ENCODE measurements at places on chromosomes 6 and 20. TPM values are rescaled to one million over a fixed set of nuclear protein-coding genes. Genes with fewer than 3 reads are reported as not detected.
A peak's percentile ranks its signal among the peaks of the same experiment; 100 is the strongest.

GRCh38 chr6:125294036-125294435, 7.7 kb downstream of the HDDC2 start:
- DNase-seq: no peak

DNA sequence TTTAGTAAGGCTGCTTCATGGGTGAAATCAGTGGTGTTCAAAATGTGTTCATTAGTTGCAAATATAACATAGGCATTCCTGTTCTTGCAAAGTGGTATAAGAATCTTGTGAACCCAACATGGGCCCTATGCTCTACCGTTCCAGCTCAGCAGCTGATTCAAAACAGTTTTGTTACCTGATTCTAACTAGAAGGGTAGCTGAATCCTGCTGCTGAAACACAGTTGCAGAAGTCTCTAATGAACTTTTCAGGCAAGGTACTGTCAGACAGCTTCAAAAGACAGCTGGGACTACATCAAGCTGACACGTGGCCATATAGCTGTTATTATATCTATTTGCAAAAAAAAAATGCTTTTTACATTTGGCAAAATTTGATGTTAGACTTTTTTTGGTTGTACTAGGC, 22.7 kb downstream of the THEMIS start:
- DNase-seq: no peak

DNA sequence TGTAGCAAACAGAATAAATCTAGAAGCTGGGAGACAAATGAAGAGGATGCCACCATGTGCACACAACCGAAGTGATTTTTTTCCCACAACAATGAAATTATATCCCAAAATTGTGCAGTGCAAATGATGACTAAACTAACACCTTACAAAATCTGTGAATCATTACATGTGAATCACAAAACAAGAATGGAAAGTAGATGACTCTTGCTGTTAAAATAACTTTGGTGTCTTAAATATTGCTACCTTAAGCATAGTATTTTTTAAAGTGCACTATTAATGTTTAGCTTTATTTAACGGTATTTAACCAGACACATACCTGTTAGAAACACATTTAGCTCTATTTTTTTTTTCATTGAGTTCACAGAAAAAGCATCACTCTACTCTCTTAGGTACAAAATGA, 190.8 kb downstream of the TBC1D32 start:
- DNase-seq: no peak

GRCh38 chr6:33746036-33746600, 587 bp downstream of the IP6K3 start:
- no peak for DNase-seq

- DNase-seq: no peak
These were observed 7.7 kb downstream of the RBM39 start for GRCh38 chr20:35734374-35734773.

DNA sequence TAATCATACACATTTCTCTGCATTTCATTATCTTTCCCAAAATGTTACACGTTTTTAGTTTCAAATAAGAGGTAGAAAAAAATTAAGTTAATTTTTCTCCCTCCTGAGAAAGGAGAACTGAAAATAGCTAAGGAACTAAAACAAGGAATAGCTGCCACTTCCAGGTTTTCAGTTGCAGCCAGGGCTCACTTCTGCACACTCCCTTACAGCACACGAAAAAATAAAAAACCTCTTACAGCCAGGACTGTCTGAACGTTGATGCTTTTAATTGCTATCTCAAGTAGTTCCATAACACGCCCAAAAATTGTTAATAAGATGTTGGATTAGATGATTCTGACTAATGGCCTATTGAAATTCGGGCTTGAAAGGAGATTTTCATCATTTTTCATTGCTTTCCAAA, 153.7 kb upstream of the THBS2 start:
- no peak for DNase-seq

DNA sequence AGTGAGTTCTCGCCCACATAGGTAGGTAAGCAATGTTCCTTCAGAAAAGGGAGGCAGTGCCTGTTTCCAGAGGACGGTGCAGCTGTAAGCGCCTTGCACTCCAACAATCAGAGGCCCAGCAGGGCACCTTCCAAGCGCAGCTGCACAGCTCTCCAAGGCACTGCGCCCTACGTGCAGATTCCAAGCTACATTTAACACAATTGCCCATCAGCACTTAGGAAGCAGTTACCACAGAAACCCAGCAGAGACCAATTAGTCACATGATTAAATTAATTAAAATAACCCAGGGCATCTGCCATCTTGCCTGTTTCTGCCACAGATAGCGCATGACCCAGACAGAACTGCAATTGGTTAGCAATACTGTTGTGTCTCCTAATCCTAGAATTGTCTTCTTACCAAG, 65.5 kb downstream of the SOBP start:
- no peak for DNase-seq

- DNase-seq: peak; percentile 74
These were observed 216.3 kb upstream of the ECI2 start for GRCh38 chr6:4351520-4352321.

DNA sequence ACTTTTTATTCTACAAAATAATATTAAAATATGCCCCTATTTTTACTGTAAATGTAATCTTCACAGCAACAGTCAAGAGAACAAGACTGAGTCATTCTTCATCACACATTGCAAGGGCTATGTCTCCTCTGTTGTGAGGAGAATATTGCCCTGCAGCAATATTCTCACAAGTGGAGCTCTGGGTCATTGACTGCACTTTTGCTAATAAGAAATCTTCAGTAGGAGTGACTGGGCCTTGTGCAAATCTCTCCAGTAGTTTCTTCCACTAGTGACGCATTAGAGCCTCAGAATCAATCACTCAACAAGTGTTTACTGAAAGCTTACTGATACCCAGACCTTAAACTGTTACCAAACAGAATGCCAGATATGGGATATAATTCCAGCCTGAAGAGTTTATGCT, 49.1 kb downstream of the LAMA2 start:
- no peak for DNase-seq

- DNase-seq: no peak
These were observed 331.2 kb downstream of the QKI start for GRCh38 chr6:163745536-163746400.

DNA sequence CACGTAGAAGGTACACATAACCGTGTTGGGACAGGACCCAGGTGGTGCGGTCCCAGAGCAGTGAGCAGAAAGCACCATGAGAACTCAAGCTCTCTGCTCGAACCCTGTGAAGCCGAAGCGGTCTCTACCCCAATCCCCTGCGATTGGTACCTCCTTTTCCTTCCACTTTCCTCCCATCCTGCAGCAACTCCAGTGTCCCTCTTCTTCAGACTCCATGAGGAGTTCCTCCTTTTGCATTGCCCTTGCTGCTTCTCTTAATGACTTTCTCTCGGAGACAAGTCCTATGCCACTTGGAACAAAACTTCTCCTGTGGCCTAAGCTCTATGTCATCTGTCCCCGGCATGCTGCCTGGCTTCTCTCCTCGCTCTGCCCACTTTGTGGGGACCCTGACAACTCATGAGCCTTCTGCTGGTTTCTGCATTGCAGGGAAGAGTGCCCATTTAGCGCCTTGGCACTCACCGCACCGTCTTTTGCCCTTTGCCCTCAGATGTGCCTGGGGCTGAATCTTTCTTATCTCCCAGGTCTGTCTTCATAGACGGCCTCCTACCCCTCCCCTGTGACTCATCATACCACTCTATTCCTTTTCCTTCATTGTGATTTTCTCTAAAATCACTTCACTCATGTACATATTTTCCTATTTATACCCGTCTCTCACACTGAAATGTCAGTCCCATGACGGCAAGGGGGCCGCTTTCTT, 9.2 kb upstream of the ZNF831 start:
- no peak for DNase-seq

DNA sequence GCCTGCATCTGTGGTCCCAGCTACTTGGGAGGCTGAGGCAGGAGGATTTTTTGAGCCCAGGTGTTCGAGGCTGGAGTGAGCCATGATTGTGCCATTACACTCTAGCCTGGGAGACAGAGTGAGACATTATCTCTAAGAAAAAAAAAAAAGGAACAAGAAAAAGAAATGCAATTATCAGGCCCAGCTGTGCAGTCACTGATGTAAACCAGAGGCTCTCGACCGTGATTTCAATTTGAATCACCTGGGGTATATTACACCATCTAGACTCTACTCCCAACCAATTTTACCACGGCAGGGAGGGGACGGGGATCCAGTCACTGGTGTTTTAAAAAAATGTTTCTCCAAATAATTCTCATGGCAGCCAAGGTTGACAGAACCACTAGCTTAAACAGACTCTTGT, 48.8 kb upstream of the NKX2-2 start:
- no peak for DNase-seq

DNA sequence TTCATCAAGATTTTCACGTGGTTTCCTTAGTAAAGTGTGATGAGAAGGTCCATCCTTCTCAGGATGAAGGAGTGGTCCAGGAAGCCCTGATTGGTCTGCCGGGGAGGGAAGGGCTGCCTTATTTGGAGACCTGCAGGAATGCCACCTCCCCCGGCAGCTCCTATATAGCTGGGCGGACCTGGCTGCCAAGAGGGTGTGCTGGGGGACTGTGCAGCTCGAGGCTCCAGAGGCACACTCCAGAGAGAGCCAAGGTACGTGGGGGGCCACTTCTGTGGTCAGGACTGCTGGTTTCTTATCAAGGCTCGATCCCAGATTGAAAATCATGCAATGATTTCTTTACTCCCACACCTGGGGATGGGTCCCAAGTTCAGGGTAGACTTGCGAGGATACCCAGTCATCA, at the start of gene PRND:
Gene PRND (plus strand): TSS at position 191 of the 400 bp plus-strand sequence. CDS start 2,643 bp downstream, outside the sequence.
- no peak for DNase-seq

- no peak for DNase-seq
These were observed 73.9 kb upstream of the IPCEF1 start for GRCh38 chr6:154430481-154430919.

DNA sequence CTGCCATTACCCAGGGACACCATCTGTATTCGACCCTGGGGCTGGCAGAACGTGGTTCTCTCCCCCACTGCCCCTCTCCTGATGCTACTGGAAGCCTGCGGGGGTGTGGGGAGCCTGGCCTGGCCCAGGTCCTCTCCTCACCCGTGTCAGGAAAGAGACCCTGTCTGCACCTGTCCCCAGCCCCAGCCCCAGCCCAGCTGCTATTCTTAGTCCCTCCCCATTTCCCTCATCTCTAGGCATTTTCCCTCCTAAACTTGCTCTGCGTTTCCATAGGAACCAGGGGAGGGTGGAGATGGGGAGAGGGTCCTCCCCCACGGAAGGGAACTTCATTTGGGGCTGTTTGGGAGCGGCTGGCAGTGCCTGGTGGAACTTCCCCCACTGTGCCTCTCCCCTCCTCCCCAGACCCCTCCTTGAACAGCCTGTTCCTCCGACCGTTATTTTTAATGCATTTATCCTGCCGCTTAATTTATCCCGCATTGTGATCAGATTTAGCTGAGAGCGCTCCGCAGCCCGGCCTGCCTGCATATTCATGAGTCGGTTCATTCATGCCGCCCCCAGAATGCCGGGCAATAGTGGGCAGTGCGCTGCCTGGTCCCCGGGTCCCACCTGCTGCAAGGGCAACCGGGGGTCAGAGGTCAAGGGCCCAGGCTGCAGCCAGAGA, 31.8 kb upstream of the DLGAP4 start:
- no peak for DNase-seq

DNA sequence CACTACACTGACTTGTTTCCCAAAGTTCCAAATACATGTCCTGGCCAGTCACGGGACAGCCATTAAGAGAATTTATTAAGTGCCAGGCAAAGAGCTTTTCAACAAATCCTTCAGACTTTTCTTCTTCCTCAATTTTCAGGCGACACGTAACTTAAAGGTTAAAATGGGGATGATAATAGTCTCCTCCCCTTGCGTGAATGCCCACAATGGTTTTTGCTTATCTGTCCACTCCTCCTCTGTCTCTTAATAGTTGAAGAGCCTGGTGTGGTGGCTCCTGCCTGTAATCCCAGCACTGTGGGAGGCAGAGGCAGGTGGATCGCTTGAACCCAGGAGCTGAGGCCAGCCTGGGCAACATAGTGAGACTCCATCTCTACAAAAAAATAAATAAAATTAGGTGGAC, 11.4 kb upstream of the PARD6B start:
- no peak for DNase-seq

GRCh38 chr6:4624726-4625125, 151.5 kb upstream of the CDYL start:
- DNase-seq: no peak

DNA sequence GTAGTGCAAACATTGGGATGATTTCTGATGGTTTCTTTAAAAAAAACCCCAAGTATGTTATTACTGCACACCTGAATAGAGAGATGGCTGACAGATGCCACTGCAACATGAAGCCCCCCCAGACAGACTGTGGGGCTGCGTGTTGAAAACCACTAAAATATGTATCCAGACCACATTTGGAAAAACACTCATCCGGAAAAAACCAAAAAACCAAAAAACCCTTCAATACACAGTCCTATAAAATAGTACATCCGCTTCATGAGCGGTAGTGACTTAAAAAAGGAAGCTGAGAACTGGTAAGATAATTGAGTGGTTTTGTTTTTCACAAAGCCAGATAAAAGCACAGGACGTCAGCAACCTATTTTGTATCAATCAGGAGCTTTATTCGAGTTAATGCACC, 47.1 kb upstream of the EDN3 start:
- no peak for DNase-seq

GRCh38 chr6:89564752-89565427, 73.7 kb downstream of the LYRM2 start:
- peak; percentile 40 for DNase-seq

GRCh38 chr20:4304601-4305000, 289.2 kb upstream of the RNF24 start:
- DNase-seq: no peak

DNA sequence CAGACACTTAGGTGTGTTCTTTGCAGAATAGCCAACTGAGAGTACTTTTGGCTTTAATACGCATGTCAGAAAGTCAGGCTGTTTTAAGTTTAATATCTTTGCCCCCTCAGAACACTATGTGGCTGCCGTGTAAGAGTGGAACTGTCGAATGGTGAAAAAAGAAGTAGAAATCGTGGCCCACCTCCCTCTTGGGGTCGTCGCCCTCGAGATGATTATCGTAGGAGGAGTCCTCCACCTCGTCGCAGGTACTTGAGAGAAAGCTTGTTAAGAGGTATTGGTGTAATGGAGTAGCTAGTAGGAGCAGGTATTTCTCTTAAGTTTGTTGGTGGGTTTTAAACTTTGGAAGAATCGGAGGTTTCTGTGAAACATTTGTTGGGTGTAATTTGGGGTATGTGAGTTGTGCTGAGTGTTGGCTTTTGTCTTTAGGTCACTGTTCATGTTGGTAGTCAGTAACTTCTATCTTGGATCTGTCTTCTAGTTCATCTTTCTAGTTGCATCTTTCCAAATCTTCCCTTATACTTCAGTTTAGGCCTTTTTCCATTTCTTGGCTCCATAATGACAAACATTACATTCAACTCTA, 4.7 kb downstream of the SRSF3 start:
- no peak for DNase-seq

DNA sequence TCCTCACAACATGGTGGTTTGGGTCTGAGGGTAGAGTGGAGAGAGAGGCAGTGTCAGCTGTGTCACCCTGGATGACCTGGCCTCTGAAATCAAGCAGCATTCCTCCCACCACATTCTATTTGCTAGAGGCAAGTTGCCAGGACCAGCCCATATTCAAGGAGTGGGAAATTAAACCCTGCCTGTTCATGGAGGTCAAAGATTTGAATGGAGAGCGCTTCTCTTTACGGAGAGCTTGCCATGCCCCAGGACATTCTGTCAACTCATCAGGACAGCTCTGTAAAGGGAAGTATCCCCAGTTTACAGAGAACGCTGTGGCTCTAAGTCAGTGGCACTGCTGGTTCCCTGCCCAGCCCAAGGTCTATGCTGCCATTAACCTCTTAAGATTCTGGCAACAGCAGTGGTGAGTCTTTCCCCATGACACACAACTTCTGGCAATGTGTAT, 90.0 kb upstream of the INSM1 start:
- DNase-seq: no peak

Gene BAG2
- total RNA-seq: 31.7 TPM

Gene GPLD1
- 0.71 TPM for total RNA-seq

Gene DEFB124
- total RNA-seq: not detected

Gene BTN1A1
- 0.06 TPM for total RNA-seq

Gene KIF25
- not detected for total RNA-seq

Gene TRIM40
- not detected for total RNA-seq

Gene COX4I2
- not detected for total RNA-seq
